ENCODE measurements at places on chromosomes 4 and X.

DNA sequence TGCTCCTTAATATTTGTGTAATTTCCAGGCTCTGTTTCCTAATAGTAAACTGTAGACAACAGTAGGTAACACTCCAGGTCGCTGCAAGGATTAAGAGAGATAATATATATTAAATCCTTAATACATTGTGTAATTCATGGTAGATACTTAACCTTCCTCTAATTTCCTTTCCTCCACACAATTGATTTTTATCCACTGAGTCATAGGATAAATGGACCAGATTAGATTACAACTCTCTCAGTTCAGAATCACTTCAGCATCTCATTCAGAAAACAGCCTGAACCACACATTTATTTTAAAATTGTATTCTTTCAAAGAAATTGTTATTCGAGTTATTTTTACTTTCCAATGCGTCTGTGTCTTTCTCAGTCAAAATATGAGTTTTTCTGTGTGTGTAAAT is 17.1 kb downstream of the GK2 start:
- peak; percentile 0 for DNase-seq

- DNase-seq = no peak
Measured at GRCh38 chrX:73213734-73214425, 771 bp downstream of the NAP1L2 start.

DNA sequence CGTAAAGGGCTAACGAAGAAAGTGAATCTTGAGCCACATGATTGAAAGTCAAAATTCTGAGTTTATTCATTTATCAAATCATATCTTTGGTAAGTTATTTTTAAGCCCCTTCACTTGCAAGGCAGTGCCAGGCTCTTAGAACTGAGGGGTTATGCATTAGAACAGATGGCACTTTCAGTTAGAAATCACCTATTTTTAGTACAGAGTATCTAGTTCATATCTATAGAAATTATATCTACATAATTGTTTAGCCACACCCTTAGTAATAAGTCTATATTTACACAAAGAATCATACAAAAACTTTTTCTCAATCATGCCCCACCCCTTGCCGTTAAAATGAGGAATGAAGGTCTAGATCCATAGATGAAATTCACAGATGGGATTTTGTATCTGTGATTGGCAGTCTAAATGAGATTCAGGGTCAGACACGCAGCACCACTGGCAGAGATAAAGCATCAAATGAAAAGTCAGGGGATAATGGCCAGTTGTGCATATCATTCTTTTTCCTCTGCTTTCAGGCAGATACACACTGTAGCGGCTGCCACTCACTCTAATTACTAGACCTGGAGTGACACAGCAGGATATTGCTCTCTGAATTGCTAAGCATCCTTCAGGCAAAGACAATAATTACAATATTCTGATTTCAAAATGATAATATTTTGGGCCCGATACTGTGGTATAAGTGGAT is 440.5 kb downstream of the MAPK10 start:
- no peak for DNase-seq

DNA sequence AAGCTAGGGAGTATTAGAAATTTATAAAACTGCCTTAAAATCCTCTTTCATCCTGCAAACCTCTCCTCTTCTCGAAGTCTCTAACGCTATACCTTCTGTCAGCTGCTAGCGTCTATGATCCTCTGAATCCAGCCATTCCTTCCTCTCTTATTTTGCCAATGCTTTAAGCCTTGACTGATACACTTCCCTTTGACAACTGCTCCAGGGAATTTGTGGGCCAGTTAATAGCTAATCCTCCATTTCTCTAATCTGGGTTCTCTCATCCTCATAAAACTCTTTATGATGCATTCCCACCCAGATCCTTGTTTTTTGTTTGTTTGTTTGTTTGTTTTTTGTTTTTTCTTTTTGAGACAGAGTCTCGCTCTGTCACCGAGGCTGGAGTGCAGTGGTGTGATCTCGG is 293.6 kb upstream of the PUDP start:
- no peak for DNase-seq

DNA sequence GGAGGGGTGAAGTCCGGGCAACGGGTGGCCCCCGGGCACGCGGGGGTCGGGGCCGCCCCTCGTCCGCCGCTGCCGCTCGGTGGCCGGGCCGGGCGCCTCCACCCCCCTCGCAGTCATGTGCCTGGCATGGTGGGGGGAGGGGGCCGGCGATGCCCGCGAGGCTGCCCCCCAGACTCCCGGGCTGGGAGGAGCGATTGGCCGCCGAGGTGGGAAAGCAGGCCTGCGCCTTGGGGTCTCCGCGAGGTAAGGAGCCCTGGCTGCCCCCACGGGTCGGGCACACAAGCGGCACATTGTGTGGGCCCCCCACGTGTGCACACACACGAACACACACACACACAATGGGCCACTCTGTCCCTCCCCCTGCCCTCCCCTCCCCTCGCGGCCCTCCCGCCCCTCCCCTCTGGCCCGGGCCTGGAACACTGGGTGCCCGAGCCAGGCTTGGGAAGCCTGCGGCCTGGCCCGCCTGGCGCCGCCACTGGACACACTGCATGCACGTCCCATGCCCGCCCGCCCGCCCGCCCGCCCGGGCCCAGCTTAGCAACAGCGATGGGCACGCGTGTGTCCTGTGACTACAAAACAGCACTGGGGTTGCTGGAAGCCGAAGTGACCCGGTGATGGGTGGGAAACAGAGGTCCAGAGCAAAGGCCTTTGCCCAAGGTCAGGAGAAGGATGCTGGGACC is 1.3 kb downstream of the SLC6A8 start:
- peak; percentile 23 for DNase-seq

DNA sequence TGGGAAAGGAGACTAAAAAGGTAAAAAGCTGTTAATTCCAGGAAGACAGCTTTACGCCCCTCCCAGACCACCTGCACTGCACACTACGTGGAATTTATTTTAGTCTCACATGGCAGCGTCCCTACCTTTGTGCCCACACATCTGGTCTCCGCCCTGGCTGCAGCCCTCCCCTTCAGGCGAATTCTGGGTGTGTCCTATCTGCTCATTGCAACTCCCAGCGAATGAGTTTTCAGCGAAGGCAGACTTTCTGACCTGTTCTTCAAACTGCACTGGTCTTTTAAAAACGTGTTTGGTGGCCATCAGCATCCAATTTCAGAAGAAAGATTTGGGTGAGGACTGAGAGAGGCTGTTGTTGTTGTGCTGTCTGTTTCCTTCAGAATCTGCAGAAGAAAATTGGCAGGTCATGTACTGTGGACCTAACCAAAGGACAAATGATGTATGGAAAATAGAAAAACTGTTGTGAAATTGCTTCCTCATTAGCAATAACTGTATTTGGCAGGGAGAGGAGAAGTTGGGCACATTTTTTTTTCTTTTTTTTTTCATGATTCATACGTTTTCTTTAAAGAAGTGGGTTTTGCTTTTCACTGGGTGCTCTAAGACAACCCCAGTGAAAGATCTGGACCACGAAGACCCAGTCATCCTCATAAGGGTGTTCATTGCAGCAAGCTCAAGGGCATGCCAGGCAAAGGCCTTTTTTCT is 4.2 kb downstream of the TLR8 start:
- no peak for DNase-seq

- no peak for DNase-seq
Measured at GRCh38 chrX:15107367-15107988, 162.4 kb downstream of the ASB9 start.

GRCh38 chrX:152876931-152877840 is 20.7 kb upstream of the ZNF185 start:
- no peak for DNase-seq

DNA sequence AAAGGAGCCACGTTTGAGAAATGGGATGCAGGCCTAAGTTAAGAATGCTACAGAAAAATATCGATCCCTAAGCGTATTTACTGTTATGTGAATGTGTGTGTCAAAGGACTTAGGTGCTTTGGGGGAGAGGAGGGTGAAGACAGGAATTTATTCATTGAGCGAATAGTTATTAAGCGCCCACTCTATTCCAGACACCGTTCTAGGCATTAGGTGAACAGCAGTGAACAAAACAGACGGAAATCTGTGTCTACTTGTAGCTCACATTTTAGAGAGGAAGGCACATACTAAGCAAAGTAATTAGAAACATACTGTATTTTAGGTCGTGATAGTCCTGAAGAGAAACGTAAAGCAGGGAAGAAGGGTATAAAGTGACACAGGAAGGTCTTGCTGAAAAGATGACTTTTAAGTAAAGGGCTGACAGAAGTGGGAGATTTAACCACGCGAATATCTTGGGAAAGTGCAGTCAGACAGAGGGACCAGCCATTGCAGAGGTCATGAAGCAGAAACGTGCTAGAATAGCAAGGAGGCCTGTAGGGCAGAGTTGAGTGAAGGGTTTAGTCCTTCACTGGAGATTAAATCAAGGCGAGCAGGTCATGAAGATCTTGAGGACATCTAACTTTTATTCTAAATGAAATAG is 541 bp downstream of the AIMP1 start:
- DNase-seq = peak; percentile 6

- peak; percentile 60 for DNase-seq
Measured at GRCh38 chr4:22720091-22720490, 27.4 kb downstream of the GBA3 start.

DNA sequence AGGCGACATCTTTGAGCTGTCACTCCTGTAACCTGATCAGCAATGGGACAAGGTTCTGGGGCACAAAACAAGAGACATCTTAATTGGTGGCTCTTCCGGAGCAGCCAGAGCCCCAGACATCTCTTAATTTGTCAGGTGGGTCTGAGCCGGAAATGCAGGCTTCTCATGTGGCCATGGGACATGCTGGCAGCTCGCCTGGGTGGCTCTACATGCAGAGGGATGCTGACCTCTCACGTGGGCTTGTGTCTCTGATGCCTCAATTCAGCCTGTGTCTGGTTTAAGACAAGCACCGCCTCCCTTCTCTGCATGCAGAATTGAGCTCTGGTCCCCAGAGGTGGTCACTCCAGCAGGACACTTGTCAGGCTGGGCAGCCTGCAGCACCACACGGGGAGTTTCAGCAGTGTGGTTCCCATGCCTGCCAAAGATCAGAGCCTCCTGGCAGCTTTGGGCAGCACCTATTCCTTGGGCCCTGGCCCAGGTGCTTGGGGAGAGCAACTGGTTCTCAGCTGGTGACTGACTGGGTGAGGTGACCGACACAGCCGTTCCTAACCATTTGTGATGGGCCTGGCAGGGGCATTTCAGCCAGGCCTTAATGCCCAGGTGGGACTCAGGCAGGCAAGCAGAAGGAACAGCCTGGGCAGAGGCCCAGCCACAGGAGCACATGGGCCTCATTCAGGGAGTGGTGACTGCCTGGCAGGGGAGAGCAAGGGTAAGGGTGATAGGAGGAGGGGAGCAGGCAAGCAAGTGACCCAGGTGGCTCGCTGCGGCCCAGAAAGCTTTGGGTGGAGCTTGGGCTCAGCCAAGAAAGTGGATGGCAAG is 53.4 kb downstream of the HMX1 start:
- DNase-seq = no peak

GRCh38 chr4:77593101-77593500 is 12.5 kb upstream of the CXCL13 start:
- peak; percentile 33 for DNase-seq

DNA sequence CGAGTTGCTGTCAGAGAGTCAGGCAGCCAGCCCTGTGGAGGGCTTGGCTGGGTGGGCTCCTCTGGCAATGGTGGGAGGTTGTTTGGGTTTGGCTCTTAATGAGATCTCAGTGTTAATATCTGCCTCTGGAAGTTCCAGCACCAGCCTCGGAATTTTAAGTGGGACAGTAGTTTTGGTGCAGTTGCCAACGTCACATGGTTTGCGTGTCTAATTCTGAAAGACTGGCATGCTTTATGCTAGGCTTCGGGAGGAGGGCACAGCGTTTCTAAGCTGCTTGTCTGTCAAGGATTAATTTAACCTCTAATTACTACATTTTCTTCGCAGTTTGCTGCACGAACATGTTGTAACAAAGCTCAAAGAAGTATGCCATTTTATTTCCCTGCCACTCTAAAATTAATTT is 9.2 kb downstream of the MAMLD1 start:
- no peak for DNase-seq

- DNase-seq = no peak
Measured at GRCh38 chr4:175386776-175387507, 425.1 kb downstream of the GPM6A start.

- no peak for DNase-seq
Measured at GRCh38 chr4:62771983-62772557, 1571.9 kb downstream of the ADGRL3 start.

- DNase-seq = peak; percentile 21
Measured at GRCh38 chrX:2819345-2820135, 9.2 kb upstream of the GYG2 start.

Measured in fibroblast of lung (primary cell).